ENCODE measurements at places on chromosomes 6 and 20. TPM values are rescaled to one million over a fixed set of nuclear protein-coding genes. Genes with fewer than 3 reads are reported as not detected.
A peak's percentile ranks its signal among the peaks of the same experiment; 100 is the strongest.

- H3K4me1 ChIP-seq = peaks cover 54% of the 10 kb centered on the region
- no peaks in the 10 kb centered on the region for H3K27me3 ChIP-seq
- peak; percentile 41 for DNase-seq
- peaks cover 20% of the 10 kb centered on the region for H3K36me3 ChIP-seq
Observed at GRCh38 chr20:48750941-48751635, 76.7 kb downstream of the PREX1 start.

DNA sequence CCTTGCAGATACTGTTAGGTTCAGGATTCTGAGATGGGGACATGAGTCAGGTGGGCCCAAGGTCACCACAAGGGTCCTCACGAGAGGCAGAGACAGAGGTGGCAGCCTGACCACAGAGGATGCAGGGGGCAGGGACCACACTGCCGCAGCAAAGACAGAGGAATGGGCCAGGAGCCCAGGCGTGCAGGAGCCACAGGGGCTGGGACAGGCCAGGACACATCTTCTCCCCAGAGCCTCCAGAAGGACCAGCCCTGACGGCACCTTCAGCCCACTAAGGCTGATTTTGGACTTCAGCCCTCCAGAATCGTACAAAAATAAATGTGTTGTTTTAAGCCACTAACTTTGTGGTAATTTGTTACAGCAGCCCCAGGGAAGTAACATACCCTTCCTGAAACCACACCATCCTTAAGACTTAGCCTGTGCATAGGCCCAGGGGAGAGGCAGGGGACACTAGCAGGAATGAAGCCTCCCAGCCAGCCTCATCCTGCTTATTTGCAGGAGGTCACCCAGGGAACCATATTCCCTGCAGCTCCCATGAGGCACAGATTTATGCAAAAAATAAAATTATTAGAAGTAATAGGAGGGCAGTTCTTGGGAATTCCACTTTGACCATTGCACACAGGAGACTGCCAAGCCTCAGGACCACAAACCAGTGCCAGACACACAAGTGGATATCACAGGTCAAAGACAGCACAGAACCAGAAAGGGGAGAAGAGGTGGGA is 119.3 kb upstream of the CST7 start:
- no peaks in the 10 kb centered on the region for H3K27me3 ChIP-seq
- H3K27ac ChIP-seq = no peak overlapping the region

DNA sequence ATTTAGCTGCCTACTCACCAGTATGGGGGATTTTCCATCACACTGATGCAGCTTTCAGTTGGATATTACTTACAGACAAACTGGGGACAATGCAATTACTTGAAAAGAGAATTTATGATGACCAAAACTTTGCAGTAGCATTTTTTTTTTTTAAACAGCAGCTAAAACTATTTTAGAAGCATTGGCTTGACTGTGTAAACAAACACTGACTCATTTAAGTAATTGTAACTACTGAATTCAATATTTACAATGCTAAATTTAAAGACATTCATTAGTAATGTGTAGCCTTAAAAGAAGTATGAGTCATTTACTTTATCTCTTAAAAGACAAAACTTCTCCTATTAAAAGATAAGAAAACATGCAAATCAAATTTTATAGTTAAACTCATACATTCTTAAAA is 295.9 kb upstream of the FERMT1 start:
- no peaks in the 10 kb centered on the region for H3K27me3 ChIP-seq
- H3K36me3 ChIP-seq = no peaks in the 10 kb centered on the region
- H3K4me1 ChIP-seq = no peaks in the 10 kb centered on the region
- no peak for DNase-seq
- H3K27ac ChIP-seq = no peak overlapping the region

DNA sequence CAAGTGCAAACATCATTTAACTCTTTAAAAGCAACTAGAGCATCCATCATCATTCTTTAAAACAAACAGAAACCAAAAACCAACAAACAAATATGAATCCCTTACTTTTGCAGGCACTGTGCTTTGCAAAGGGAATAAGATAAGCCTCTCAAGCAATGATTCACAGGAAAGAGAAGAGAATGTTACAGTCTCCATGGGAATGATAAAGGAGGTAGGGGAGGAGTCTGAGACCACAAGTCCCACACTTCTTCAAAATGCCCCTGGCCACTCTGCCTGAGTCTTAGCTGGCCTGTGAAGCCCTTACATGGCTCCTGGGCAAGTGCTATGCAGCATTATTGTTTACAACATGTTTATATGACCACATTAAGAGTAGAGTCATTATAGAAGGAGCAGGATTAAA is 257.7 kb upstream of the MARCKS start:
- no peak overlapping the region for H3K4me3 ChIP-seq
- no peaks in the 10 kb centered on the region for H3K36me3 ChIP-seq
- no peaks in the 10 kb centered on the region for H3K4me1 ChIP-seq
- no peak overlapping the region for H3K27ac ChIP-seq
- DNase-seq = no peak

GRCh38 chr20:32941155-32941885 is 62.9 kb downstream of the SUN5 start:
- H3K4me3 ChIP-seq = no peak overlapping the region
- DNase-seq = no peak
- H3K36me3 ChIP-seq = no peaks in the 10 kb centered on the region
- H3K4me1 ChIP-seq = peaks cover 12% of the 10 kb centered on the region

- H3K36me3 ChIP-seq = peaks cover 9% of the 10 kb centered on the region
- H3K27me3 ChIP-seq = no peaks in the 10 kb centered on the region
- H3K27ac ChIP-seq = peak overlapping the region; percentile 85
- no peak for DNase-seq
Observed at GRCh38 chr6:156780962-156781853, 4.0 kb downstream of the ARID1B start.

LY6G6D gene
- not detected for total RNA-seq

CFAP206 gene
- total RNA-seq = not detected

Measured in activated CD4-positive, alpha-beta T cell treated with anti-CD3 and anti-CD28 coated beads for 36 hours (primary cell).